ENCODE measurements at places on chromosomes 7 and 10.
A peak's percentile ranks its signal among the peaks of the same experiment; 100 is the strongest.

DNA sequence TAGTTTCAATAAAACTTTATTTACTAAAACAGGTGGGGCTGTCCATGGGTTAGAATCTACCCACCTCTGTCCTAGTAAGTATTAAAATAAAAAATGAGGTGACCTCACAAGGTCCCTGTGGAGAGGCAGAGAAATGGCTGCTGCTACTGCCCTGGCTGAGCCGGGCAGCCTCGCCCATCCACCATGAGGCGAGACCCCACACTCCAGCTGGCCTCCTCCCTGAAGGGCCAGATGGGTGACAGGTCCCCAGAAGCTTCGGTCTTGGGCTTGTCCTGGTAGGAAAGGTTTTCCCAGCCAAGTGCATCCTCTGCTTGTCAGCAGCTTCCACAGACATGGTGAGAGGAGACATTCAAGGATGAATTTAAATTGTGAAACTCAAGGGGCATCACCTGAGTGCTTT, 565.8 kb downstream of the PTPRN2 start:
- no peak for DNase-seq

DNA sequence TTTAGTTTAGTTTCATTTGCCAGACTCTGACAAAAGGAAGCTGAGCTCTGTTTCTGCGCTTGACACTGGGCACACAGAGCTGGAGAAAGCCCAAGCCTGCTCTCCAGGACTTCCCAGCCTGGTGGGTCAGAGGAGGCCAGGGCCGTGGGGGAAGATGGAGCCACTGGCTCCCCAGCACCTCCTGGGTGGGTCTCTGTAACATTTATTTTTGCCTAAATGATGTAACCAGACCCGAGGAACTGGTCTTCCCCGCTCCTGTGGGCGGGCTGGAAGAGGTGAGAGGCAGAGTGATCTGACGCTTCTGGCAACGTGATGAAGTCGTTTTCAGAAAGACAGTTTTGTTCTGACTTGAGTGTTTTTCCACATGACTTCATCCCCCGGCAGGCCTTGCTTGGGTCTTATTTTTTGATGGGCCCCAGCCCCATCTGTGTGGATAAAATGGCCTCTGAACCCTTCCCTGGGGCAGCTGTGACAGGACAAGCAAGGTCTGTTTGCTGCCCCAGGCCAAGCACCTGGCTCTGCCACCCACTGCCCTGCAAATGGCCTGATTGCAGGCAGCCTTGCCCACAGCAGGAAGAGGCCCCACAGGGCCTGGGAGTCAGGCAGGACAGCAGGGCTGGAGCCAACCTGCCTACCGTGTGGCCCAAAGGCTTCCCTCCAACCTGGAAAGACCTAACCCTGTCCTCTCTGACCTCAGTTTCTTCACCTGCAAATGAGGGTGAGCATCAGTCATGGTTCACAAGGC, 304.9 kb upstream of the ZMIZ1 start:
- peak; percentile 44 for DNase-seq

GRCh38 chr10:70512149-70512639, 33.6 kb downstream of the PALD1 start:
- no peak for DNase-seq

GRCh38 chr10:4934391-4934987, 28.7 kb upstream of the AKR1C1 start:
- DNase-seq = no peak

- DNase-seq = no peak
These were observed 58.7 kb upstream of the BTRC start for GRCh38 chr10:101295261-101295660.

- no peak for DNase-seq
These were observed 27.8 kb upstream of the WDFY4 start for GRCh38 chr10:48656914-48657305.

DNA sequence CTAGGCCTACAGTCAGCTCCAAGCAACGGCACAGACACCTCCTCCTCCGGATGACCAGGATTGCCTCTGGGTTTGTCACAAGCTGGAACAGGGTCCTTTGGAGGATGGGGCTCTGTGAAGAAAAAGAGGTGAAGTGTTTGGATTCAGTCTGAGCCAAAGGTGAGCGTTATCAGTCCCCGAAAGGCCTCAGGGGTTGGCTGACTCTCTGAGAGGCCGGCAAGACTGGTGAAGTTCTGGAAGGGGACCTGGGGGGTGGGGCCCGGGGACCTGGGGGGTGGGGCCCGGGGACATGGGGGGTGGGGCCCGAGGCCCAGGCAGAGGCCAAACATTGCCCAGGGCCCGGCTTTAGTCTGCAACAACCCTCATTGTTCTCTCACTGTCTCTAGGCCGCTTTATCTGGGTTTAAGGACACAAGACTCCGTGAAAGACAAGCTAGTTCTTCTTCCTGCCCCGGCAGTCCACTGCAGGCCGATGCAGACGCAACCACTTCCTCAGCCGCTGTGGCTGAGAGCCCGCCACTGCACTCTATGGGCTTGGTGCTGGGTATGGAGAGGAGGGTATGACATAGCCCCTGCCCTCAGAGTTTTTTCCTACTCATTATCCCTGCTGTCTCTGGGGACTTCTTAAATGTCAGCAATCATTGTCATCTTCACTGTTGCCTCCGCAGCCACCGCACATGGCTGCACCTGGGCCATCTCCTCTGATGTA, 27.4 kb upstream of the PSAP start:
- no peak for DNase-seq

DNA sequence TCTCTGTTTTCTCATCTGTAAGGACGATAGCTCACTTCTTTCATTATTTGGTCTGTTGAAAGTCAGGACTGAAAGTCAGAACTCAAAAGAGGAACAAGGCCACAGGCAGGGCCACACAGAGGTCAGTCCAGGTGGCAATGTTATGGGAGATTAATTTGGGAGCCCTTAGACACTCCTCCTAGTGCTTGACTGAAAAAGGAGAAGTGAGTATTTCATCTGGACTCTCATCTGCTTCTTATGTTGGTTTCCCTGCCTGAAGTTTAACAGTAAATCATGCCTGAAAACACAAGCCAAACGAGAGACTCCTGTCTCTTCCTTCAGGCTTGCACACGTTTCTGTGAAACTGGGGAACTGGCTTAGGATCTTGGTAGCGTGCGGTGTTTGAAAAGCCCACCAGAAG, 248.5 kb downstream of the BUB3 start:
- DNase-seq = no peak

DNA sequence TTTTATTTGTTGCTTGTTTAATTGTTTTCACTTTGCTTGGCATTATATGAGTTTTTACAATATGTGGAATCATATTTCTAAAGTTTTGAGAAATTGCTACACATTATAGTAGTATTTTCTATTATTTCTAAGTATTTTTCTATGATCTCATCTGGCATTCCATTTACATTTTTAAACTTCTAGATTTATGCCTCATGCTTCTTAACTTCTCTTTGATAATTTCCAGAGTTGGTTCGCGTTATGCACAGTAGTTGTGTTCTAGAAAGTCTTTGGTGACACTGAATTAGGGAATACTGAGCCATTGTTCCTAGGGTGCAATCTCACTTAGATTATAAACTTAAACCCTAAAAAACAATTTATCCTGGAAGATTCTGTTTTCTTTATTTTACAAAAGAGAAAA, 129.2 kb downstream of the GNAI1 start:
- no peak for DNase-seq

GRCh38 chr10:73859428-73859783, 14.9 kb downstream of the CAMK2G start:
- peak; percentile 40 for DNase-seq

- peak; percentile 49 for DNase-seq
These were observed 426 bp downstream of the SYPL1 start for GRCh38 chr7:106111655-106112117.

- no peak for DNase-seq
These were observed 65.1 kb downstream of the MET start for GRCh38 chr7:116736927-116737715.

DNA sequence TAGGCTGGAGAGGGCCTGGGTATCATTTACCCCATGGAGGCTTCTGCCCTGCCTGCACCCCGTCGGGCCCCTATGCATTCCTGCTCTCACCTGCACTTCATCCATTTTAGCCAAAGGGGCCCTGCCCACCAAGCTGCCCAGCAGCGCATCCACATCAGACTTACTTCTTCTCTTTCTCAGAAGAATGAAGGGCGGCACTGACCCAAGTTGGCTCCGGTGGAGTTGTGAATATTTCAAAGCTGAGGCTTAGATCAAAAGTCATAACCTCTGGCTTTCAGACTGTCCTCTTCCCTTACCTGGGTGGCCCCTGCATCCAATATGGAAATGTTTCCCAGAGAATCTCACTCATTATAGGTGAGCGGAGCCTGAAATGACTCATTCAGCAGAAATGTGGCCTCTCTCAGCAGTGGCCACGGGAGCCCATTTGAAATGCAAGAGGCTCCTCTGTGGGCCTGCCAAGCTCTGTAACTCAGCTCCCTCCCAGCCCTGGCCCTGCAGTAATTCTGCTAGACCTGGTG, 117.6 kb upstream of the TCF7L2 start:
- no peak for DNase-seq

GRCh38 chr7:148916186-148916585, 32.1 kb upstream of the EZH2 start:
- no peak for DNase-seq

- DNase-seq = no peak
These were observed 73.2 kb downstream of the AP3M1 start for GRCh38 chr10:74077416-74077815.

GRCh38 chr10:47094126-47094525, 182.9 kb downstream of the PTPN20 start:
- no peak for DNase-seq

GRCh38 chr7:139965942-139966628, 96.7 kb downstream of the PARP12 start:
- no peak for DNase-seq

GRCh38 chr10:120598386-120598785, 141.4 kb downstream of the PLPP4 start:
- no peak for DNase-seq

- DNase-seq = no peak
These were observed 864.8 kb upstream of the AUTS2 start for GRCh38 chr7:68733219-68734153.

- DNase-seq = no peak
These were observed 157.3 kb downstream of the CTTNBP2 start for GRCh38 chr7:117715784-117716445.

DNA sequence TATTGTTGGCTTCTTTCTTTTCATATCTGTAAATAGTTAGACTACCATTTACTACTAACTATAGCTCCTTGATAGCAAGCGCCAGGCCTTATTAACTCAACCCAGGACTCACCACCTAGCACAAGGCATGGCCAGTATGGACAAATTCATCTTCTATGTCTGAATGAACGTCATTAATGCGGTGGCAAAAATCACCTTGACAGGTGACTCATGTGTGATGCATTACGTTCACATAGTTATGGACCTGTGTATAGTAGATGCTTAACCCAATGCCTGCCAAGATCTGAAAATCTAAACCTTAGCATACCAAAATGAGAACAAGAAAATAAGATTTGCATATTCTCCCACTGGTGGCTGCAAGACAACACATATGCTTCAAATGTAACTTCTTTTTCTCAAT, 300.8 kb downstream of the PARD3 start:
- DNase-seq = no peak

GRCh38 chr7:157673573-157673972, 336.8 kb downstream of the DNAJB6 start:
- DNase-seq = no peak

Measured in stimulated activated CD4-positive, alpha-beta T cell treated with anti-CD3 and anti-CD28 coated beads, Interleukin-4, amount 100 ng/mL, for 24 hours (primary cell).